ENCODE measurements at places on chromosomes 1 and 21.

- DNase-seq = no peak
Measured at GRCh38 chr1:159895836-159896545, 4.0 kb downstream of the CFAP45 start.

- DNase-seq = peak; percentile 54
Measured at GRCh38 chr1:223844787-223845036, 1.0 kb downstream of the TP53BP2 start.

GRCh38 chr1:22163564-22163963, 20.7 kb upstream of the WNT4 start:
- no peak for DNase-seq

GRCh38 chr1:14820295-14821085, 222.0 kb downstream of the KAZN start:
- DNase-seq = no peak

DNA sequence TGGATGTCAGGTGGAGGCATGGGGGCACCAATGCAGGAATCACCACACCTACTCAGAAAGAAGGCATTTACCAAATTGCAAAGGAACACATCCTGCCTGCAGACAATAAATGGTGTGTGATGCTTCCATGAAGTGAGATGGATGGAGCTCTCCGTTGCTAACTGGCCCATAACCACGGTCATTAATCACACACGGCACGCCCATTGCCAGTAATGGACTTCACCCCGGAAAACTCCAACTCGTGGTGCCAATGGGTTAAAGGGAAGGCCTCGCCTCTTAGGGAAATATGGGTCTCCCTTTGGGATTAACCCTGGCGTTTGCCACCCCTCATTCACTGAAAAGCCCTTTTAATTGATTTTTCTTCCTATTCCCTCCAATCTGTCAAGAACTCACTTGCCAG, 443.1 kb upstream of the DAB1 start:
- DNase-seq = no peak

GRCh38 chr1:117821774-117822482, 107.5 kb downstream of the GDAP2 start:
- DNase-seq = no peak

- no peak for DNase-seq
Measured at GRCh38 chr1:4724695-4725250, 70.4 kb downstream of the AJAP1 start.

DNA sequence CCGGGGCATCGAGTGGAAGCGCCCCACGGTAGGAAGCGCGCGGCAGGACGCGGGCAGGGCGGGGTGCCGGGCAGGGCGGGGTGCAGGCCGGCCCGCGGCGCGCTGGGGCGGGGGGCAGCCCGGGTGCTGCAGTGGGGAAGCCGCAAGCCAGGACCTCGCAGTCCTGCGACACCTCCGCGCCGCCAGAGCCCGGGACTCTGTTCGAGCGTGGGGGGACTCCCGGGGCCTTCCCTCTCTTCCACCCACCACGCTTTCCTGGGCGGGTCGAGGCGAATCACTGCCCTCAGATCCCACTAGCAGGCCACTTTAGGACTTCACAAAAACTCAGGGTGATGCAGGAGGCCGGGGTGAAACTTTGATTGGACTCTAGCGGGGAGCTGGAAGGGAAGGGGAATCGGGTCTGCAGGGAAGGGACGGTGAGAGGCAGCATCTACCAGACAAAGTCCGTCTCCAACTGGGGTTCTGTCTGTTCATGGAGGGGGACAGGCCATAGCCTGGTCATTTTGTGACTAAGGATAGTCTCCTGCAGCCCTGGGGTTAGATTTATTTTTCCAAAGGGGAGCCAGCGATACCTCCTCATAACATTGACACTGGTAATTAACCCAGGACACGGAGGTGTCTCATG, 623 bp downstream of the CAPN2 start:
- DNase-seq = no peak

DNA sequence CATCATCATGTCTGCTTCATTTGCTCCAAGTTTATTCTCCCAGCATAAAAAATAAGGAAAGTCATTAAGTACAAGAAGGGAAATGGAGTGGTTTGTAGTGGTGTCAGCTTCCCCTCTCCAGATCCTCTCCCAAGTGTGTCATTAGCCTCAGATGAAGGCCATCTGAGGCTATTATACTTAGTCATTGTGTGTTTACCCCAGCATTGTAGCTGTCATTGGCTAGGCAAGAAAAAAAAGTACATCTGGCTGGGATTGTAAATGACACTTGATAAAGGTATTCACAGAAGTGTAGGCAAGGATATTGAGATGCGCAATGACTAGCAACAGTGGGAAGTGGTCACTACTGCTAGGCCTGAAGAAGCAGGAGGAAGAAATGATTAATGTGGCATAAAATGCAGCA, 316.9 kb upstream of the SGIP1 start:
- DNase-seq = no peak

Measured in stimulated activated CD4-positive, alpha-beta T cell treated with anti-CD3 and anti-CD28 coated beads, Interleukin-12 subunit alpha, Interleukin-12 subunit beta, amount 100 ng/mL, for 24 hours (primary cell).